PC-9 (cell line): ENCODE measurements at places on chromosomes 12 and 14.

GRCh38 chr12:111692575-111693210 is 6.8 kb downstream of the ACAD10 start:
- DNase-seq: no peak

DNA sequence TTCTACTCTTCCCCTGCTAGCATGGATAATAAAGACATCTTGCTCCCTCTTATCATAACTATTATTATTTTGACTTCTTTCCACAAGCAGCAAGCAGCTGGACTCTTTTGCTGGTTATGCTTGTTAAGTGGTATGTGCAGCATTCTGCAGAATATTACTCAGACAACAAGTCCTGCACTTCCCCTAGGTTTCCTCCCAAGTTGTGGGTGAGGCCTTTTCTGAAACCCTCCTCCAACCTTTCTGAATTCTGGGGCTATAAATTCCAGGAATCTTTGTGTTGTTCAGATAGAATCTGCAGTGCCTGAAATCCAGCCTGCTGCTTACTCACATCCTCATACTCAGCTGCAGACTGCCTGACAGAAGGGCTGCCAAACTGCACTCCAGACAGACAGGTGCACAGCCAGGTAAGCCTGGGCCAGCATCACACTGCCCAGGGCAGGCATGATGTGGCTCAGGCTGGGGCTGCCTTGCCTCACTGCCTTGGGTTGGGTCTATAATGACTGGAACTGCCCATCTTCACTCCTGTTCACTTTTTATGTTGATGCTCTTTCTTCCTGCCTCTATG is 6.2 kb upstream of the DHRS2 start:
- no peak for DNase-seq

- DNase-seq: no peak
These were observed 5.5 kb downstream of the CEP170B start for GRCh38 chr14:104870368-104871144.

- no peak for DNase-seq
These were observed 25.1 kb downstream of the CDK17 start for GRCh38 chr12:96375170-96375569.

DNA sequence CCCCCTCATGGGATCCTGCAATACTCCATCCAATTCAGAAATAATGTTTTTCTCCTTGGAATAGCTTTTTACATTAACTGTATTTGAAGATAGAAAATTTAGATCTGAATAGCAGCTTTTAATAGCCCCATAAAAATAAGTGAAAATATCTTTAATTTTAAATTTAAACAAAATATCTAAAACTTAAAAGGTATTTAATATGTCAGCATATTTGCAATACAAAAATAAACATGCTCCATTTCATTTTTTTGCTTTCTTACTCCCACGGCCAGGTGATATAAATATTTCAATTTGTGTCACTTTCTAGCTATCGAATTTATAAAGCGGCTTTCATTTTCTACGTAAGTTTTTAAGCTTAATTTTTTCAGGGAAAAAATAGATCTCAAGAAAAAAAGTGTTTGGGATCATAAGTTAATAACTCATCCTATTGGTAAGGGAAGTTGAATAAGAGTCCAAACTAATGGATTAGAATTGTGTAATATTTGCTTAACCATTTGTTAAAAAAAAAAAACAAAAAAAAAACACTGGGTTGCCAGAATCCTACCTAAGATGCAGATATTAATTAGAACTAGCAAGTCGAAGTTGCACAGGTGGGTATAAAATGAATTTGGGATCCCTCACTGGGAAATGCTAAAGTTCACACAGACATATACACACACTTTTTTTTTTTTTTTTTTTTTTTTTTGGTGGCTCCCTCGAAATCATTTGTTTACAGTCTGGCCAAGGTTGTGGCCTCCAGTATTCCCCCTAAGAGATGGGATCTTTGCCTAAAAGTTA is 47.6 kb downstream of the PPP2R5C start:
- DNase-seq: no peak

DNA sequence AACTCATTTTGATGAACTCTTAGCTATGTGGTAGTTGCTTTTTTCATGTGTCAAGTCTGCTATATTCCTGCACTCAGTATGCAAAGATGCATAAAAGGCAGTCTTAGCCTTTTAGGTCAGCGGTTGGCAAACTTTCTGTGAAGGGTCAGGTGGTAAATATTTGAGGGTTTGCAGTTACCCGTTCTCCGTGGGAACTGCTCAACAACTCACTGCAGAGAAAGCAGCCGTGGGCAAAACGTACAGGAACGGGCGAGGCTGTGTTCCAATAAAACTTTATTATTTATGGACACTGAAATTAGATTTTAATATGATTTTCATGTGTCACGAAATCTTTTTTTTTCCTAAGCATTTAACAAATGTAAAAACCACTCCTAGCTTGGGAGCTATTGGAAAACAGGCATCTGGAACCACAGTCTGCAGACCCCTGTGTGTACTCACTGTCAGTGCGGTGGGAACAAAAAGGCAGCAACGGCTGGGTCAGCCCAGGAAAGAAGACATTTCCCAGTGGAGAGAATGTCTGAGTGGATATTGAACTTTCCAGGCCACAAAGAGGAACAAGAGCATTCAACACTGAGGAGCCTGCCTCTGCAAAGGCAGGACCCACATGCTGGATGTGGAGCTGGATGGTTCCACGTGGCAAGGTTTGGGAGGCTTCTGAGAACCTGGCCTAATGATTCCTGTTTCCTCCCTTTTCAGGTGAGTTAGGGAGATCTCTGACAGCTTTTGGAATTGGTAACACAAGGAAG is 3.5 kb upstream of the ACACB start:
- DNase-seq: no peak

DNA sequence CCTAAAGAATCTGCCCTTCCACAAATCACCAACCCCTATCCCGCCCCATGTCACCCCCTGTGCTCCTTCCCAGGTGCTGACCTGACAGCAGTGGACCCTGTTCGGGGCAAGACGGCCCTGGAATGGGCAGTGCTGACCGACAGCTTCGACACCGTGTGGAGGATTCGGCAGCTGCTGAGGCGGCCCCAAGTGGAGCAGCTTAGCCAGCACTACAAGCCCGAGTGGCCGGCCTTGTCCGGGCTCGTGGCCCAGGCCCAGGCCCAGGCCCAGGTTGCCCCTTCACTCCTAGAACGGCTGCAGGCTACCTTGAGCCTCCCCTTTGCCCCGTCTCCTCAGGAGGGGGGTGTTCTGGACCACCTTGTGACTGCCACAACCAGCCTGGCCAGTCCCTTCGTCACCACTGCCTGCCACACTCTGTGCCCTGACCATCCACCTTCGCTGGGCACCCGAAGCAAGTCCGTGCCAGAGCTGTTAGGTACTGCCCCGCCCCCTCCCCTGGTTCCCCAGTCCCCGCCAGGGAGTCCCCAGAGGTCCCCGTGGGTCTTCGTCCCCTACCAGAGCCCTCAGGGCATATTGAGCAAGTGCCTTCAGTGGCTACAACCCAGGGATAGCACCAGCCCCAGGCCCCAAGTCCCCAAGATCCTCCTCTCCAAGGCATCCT is 2.7 kb downstream of the ANKRD33 start:
- DNase-seq: no peak
